ENCODE measurements at places on chromosomes 5 and 9.
A peak's percentile ranks its signal among the peaks of the same experiment; 100 is the strongest.

- peak; percentile 77 for DNase-seq
Observed at GRCh38 chr9:121073038-121073437, 1.7 kb upstream of the CNTRL start.

GRCh38 chr5:1998716-1999317, 116.1 kb upstream of the IRX4 start:
- DNase-seq, result no peak

GRCh38 chr5:167229751-167230150, 1061.7 kb upstream of the WWC1 start:
- DNase-seq, result peak; percentile 16

DNA sequence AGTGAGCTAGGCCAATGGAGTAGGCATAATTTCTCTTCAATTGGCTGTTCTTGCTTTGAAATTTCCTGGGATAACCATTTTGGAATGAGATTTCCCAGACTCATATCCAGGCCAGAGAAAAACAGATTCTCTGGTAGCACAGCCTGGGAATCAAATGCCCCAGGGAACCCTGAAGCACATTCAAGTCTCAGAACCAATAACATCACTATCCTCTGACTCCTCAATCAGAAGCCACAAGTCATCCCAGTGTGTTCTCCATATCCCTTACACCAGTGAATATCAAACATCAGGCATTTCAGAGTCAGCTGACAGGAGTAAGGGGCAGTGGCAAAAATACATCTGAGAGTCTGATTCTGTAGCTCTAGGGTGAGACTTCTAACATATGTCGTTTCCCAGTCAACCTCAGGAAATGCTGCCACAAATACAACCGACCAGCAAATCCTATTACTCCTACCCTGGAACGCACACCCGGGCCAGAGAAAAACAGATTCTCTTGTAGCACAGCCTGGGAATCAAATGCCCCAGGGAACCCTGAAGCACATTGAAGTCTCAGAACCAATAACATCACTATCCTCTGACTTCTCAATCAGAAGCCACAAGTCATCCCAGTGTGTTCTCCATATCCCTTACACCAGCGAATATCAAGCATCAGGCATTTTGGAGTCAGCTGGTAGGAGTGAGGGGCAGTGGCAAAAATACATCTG, 537.7 kb upstream of the NMUR2 start:
- no peak for DNase-seq

DNA sequence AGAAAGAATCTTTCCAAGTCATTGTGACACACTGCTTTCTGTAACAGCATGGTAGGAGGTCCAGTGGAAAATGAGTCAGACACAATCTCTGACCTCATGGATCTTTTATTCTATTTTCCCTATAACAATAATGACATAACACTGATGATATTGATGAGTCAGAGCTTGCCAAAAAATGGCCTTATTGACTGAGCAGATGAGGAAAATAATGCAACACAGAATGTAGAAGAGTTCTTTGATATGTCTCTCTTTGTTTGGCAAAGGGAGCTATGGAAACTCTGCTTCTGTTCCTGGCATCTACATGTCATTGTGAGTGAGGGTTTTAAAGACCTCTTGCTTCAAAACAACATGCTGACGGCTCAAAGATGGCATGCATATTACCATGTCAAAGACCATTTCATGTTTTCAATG, 443.1 kb upstream of the ZNF608 start:
- no peak for DNase-seq

- DNase-seq, result no peak
Observed at GRCh38 chr5:117487556-117487955, 912.9 kb upstream of the SEMA6A start.

GRCh38 chr9:127805620-127806019, 2.9 kb downstream of the FPGS start:
- peak; percentile 44 for DNase-seq

GRCh38 chr9:135502873-135503321, 2.4 kb downstream of the MRPS2 start:
- no peak for DNase-seq

DNA sequence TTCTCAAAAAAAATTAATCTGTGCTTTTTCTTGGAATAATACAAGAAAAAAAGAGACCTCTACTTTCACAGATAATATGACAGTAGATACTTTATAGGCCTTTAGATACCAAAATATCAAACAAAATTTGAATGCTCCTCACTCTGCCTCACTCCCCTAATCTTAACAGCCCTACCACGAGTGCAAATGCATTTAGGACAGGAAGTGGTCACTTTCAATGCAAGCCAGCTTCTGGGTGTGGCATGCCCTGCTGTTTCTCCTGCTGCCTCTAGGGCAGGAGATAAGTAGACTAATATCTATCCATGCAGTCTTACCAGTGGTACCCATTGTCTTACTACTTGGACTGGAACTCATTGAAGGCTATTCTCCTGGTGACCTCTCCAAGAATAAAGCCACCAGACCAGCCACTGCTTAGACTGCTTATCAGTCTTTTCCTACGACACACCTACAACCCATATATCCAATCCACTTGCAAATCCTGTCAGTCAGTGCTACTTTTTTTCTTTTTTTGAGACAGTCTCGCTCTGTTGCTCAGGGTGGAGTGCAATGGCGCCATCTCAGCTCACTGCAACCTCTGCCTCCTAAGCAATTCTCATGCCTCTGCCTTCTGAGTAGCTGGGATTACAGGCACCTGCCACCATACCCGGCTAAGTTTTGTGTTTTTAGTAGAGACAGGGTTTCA, 23.0 kb downstream of the FRRS1L start:
- no peak for DNase-seq

GRCh38 chr5:143672806-143673205, 139.2 kb upstream of the HMHB1 start:
- no peak for DNase-seq

- no peak for DNase-seq
Observed at GRCh38 chr9:73719660-73720059, 568.0 kb downstream of the ANXA1 start.

- DNase-seq, result peak; percentile 61
Observed at GRCh38 chr5:123035360-123035917, 1.1 kb downstream of the PPIC start.

GRCh38 chr5:113187906-113188305, 211.3 kb downstream of the DCP2 start:
- DNase-seq, result no peak

- DNase-seq, result no peak
Observed at GRCh38 chr5:133238426-133239205, 186.8 kb downstream of the HSPA4 start.

GRCh38 chr9:129351058-129351641, 173.1 kb upstream of the IER5L start:
- DNase-seq, result no peak

DNA sequence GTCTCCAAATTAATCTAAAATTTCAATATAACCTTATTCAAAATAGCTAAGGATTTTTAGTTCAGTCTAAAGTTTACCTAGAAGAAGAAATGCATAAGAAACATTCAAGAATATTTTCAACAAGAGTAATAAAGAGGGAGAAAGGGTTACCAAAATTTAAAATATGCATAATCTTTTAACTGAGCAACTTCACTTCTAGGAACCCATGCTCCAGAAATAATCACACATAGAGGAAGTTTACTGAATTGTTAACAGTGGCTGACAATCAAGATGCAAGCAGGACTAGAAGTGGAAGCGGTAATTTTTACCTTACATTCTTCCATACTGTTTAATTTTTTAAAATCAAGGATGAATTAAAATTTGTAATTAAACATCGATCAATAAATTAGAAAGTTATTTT, 1.9 kb downstream of the PJA2 start:
- DNase-seq, result peak; percentile 17

DNA sequence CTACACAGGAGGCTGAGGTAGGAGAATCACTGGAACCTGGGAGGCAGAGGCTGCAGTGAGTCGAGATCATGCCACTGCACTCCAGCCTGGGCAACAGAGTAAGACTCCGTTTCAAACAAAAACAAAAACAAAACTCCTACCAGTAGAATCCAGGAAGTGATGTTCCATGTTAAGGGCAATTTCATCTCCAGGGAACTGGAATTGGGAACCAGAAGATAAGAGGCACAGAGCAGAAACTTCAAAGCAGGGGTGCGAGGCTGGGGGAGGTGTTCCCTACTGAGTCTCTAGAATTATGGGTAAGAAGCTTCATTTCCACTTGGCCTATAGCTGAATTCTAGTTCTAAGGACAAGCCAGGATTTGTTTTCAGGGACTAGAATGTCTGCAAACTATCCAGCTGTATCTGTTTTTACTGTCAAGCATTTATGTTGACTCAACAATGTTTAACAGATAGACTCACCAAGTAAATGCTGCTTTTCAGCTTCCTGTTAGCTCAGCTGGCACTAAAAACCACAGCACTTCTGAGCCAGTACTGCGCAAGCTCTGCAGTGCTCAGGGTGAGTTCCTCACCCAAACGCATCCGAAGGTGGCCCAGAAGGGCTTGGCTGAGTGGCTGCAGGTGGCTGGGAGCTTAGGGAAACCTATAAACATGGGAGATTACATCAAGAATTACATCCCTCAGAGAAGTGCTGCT, 320.1 kb downstream of the MTRR start:
- DNase-seq, result no peak

GRCh38 chr9:121886759-121887485, 206.2 kb downstream of the TTLL11 start:
- DNase-seq, result no peak

GRCh38 chr9:131539223-131539923, 6.0 kb upstream of the PRRT1B start:
- DNase-seq, result no peak

DNA sequence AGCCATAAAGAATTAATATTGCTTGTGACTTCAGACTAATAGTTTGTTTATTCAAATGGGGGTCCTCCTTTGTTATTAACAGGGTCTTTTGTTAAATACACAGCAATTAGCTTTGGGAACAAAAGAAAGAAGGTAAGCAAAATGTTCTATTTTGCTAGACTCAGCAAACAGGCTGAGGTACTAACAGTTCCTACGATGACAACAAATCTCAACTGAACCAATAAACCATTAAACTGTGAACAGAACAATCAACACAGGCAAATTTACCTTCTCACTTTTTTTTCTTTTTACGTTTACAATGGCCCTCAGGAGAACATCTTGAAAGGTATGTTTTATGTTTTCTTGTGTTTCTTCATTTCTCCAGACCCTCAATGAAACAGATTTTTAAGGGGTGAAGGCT, 207.2 kb downstream of the NFIB start:
- no peak for DNase-seq

GRCh38 chr9:134626571-134627416, 14.8 kb upstream of the COL5A1 start:
- DNase-seq, result peak; percentile 71

DNA sequence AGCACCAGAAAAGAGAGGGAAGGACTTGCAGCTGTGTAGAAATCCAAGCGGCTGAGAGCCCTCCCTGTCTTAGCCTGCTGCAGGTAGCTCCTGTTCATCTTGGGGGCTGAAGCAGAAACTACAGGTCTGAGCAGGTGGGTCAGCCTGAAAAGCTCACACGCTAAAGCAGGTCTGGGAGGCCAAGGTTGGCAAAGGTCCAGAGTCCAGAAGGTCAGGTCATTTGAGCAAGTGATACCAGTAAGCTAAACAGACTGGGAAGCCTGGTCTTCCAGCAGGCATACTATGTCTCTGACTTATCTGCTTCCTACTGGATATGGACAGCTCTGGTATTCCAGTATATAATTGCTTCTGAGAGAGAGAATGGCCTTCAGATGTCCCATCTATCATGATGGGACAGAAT, 26.2 kb downstream of the PTCD2 start:
- DNase-seq, result no peak

GRCh38 chr5:132408965-132409364, 39.5 kb downstream of the SLC22A5 start:
- DNase-seq, result no peak

DNA sequence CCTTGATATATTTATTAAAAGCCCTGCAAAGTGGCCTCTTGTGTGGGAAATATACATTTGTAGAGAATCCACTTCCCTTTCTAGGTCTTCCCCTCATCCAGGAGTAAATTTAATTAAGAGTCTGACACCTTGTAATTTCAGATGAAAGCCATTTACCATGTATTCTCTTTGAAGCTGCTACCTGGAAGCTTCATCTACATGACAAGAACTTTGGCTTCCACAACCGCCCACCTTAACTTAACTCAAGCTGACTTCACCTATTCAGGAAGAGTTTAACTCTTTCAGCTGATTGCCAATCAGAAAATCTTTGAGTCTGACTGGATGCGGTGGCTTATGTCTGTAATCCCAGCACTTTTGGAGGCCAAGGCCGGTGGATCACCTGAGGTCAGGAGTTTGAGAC, 899.9 kb downstream of the TAF11L14 start:
- DNase-seq, result no peak

DNA sequence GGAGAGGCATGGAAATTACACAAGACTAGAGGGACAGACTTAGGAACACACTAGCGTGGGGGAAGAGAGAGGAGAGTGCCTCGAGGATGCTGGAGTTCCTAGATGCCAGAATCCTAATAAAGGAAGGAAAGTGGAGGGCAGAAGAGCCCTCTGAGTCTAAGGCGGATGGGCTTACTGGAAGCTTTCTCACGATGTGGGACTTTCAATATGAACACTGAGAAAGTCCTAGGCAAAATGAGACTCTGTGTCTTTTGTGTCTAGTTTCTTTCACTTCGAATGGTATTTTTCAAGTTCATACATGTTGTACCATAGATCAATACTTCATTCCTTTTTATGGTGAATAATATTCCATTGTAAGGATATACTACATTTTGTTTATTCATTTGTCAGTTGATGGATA, 239.4 kb downstream of the NSG2 start:
- DNase-seq, result no peak

DNA sequence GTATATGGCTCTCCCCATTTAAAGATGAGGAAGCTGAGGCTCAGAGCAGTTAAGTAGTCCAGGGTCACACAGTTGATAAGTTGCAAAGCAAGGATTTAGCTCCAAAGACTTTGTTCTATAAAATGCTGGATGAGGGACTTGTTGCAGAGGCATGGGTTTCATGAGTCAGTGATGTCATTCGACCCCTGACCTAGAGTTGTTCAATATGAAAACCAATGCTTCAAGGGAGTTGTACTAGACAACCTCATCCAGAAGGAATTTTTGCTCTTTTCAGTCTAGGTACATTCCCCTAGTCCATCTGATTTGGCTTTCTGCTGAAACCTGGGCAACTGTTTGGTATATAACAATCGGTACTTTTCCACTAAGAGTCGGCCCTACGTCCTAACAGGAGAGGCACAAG, 550.4 kb downstream of the EBF1 start:
- no peak for DNase-seq

DNA sequence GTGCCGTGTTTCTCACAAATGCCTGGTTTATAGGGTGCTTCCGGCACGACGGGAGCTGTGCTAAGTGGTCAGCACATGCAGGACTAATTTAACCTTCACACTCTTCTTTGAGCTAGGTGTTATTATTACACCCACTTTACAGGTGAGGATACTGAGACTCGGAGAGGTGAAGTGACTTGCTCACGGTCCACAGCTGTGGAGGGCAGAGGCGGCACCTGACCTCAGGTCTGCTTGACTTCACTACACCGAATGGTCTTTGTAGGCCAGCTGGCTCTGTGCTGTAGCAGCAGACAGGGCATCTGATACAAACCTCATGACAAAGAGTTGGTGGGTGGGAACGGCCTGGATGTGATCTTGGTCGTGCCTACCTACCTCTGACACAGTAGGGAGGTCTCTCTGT, 102.0 kb upstream of the BOD1 start:
- DNase-seq, result no peak
